ENCODE measurements at places on chromosomes 16 and 17. TPM values are rescaled to one million over a fixed set of nuclear protein-coding genes. Genes with fewer than 3 reads are reported as not detected.

The RUNDC1 gene
- total RNA-seq: 21.4 TPM

GRCh38 chr17:17480593-17481148 lies 3.9 kb downstream of the MED9 start:
- DNase-seq: no peak

DNA sequence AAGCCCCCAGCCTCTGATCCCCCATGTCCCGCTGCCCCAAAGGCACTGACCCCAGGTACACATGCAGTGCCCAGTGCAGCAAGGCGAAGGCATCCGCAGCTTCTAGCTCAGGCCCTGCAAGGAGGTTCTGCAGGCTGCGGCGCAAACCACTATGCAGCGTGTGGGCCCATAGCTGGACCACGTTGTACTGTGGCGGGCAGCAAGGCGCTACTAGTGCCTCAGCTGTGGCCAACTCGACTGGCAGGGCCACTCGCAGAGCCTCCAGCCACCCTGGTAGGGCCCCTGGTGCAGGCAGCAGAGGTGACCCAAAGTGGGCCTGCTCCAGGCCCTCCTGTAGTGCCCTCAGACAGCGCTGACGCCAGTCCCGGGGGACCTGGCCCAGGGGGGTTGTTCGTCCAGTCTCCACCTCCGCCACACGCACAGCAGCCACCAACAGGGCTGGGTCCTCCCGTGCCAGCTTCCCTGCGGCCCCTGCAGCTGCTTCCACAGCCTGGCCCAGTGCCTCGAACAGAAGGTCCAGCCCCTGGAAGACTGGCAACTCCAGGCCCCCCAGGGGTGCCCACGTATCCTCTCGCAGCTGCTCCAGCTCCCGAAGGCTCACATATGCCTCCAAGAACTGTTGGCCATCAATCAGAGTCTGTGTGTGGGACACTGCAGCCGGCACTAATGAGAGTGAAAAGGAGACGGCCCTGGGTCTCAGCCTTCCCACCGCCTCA lies 2.6 kb downstream of the EXOC3L1 start:
- DNase-seq: no peak

- DNase-seq: no peak
Observed at GRCh38 chr16:67028167-67028695, 718 bp upstream of the CBFB start.
